ENCODE measurements at places on chromosomes 6 and 20.

GRCh38 chr20:50292591-50293283, 102.1 kb downstream of the CEBPB start:
- no peak for DNase-seq

DNA sequence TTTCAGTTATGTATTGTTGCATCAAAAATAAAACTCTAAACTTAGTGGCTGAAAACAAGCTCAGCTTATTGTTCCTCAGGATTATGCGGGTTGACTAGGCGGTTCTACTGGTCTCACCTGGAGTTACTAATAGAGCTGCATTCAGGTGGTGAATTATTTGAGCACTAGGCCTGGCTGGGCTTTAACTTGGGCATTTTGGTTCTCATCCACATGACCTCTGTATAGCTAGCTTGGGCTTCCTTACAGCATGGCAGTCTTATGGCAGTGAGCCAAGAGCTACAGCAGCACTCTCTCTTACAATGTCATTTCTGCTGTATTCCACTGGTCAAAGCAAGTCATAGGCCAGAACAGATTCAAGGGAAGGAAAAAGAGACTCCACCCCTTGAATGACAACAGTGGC, 1.6 kb downstream of the PGBD1 start:
- DNase-seq = no peak

DNA sequence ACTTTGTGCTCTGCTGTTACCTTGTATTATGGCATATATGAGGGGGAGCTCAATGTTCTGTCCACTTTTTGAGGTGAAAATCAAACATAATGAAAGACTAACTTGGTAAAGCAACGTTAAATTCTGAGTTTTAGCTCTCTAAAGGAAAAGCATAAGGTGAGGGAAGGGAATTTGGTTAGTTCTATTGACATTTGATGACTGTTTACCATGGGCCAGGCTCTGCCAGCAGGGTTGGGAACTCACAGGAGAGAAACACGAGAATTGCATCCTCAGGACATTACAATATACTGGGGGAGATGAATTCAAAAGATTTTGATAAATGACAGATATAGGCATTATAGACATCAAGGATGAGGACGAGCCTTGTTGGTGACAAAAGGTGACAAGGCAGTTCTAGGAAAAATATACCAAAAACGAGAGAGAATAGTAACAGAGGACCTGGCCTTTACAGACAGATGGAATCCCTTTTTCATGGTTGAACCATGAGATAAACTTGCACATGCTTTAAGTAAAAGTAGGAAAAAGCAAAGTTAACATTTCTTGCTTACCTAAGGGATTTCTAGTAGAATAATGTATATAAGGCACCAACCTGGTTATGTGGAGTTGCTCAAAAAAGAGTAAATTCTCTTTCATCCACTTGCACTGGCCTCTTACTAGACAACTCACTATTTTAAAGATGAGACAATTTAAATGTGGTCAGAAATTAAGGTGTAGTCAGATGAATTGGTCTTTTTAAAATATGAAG, 191.4 kb downstream of the NKAIN2 start:
- no peak for DNase-seq

DNA sequence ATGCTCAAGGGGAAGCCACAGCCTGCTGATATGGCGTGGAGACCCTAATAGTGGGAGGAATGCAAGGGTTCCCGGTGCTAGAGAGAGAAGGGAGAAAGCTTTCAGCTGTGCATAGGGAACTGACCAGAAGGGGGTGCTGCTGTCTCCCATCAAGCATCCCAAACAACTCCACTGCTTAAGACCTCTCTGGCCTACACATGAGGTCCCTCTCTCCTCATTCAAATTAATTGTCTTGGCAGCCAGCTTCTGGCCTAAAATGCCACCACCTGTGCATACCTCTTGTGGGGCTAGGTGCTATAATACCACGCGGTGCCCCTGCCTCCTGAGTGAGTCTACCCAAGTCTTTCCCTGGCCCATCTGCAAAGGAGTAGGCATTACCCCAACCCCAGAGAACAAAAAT, 14.5 kb downstream of the ADISSP start:
- DNase-seq = no peak

GRCh38 chr6:167827583-167828324, 1.0 kb downstream of the AFDN start:
- DNase-seq = no peak

- DNase-seq = no peak
Measured at GRCh38 chr6:167450626-167451025, 125.7 kb downstream of the TTLL2 start.

DNA sequence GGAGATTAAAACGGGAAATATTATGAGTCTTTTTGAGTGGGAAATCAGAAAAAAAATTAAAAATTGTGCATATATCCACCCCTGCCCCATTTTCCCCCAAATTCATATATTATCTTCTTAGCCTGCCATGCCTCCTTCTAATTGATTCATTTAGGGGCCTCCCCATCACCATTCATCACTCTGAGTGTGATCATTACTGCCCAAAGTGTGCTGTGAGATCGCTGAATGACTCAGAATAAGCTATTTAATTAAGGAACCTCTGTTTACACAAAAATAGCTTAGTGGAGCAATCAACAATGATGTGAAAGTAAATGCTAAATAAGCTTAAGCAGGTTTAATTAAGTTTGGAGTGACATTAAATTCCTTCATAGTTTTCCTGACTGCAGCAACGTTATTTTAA, 645.5 kb downstream of the GRIK2 start:
- no peak for DNase-seq

- DNase-seq = no peak
Measured at GRCh38 chr6:85157311-85157710, 292.6 kb upstream of the NT5E start.

GRCh38 chr20:31833130-31833930, 12.1 kb downstream of the FOXS1 start:
- no peak for DNase-seq

Measured in NCI-H1417 treated with DMSO at 0.1 percent for 48 hours (cell line).